Cortex of kidney (tissue), 1 donor: ENCODE measurements at places on chromosomes 1 and 21.

DNA sequence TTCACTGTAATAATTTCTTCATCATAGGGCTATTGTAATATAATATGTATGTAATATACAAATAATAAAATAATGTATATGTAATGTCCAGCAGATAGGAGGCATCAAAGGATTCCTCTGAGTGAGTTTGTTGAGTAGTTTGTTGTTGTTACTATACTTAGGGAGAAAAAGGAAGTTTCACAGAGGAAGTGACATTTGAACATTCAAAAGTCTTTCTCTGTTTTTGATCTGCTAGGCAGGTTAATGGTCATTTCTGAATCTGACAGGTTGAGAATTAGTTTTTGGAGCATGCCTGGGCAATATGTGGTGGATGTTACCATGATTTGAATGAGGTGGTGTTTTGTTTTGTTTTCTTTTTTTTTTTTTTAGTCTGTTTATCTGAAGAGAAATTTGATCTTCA is 102.1 kb downstream of the NRDC start:
- DNase-seq = no peak

DNA sequence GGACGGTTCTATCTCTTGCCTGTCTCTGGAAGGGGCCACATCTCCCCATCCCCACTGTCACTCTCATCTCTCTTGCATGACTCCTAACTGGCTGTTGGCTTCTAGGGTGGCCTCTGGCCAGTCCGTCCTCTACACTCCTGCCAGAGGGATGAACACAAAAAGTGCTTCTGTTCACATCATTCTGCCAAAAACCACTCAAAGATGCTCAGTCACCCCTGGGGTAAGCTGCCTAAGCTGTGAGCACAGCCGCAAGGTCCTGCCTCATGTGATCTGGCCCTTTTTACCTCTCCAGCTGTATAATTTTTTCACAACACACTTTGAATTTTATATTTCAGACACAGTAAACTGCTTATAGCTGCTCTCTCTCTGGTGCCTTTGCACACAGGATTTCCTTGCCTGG is 97.6 kb upstream of the CD34 start:
- DNase-seq = no peak

GRCh38 chr1:28981210-28981609 is 66.8 kb downstream of the EPB41 start:
- no peak for DNase-seq

- DNase-seq = no peak
These were observed 29.9 kb downstream of the TP53BP2 start for GRCh38 chr1:223815865-223816264.

DNA sequence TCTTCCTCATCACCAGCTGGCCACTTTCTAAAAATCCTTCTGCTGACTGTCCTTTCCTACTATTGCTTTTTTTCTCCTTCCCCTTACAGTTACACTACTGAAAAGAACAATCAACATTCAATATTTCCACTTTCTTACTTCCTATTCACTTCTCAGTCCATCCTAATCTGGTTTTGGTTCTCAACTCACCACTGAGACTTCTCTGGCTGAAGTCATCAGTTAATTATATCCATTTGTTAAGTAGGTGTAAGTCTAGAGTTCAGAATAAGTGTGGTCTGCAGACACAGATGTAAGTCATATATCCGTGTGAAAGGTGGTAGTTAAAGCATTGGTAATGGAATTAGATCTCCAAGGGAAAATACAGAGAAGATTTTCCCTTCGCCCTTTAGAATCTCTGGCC is 21.4 kb downstream of the PEA15 start:
- no peak for DNase-seq

GRCh38 chr1:36384542-36385409 is 948 bp downstream of the STK40 start:
- DNase-seq = no peak

- no peak for DNase-seq
These were observed 1.8 kb upstream of the SYT2 start for GRCh38 chr1:202711949-202712635.

- no peak for DNase-seq
These were observed 24.9 kb upstream of the CTBS start for GRCh38 chr1:84598846-84599741.

- no peak for DNase-seq
These were observed at the start of gene CPLANE2 for GRCh38 chr1:16236511-16237342. Gene CPLANE2 (minus strand): TSS chr1:16237183. CDS start chr1:16236742, 441 bp downstream.

DNA sequence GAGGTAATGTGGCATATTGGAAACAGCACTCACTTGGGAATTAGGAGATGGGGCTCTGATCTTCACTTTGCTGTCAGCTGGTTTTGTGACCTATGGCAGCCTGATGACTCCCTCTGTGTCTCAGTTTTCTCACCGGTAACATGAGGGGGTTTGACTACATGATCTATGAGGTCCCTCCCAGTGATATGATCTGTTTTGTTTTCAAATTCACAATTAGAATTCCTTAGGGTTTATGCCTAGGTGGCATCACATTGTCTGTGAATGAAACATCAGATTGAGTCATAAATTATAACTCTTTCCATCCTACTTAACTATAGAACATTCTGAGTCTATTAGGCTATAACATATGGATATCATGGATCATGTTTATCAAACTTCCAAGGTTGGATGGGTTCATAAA is 386.6 kb downstream of the PTBP2 start:
- DNase-seq = no peak

- no peak for DNase-seq
These were observed 717.9 kb downstream of the AMY1C start for GRCh38 chr1:104467590-104467989.

DNA sequence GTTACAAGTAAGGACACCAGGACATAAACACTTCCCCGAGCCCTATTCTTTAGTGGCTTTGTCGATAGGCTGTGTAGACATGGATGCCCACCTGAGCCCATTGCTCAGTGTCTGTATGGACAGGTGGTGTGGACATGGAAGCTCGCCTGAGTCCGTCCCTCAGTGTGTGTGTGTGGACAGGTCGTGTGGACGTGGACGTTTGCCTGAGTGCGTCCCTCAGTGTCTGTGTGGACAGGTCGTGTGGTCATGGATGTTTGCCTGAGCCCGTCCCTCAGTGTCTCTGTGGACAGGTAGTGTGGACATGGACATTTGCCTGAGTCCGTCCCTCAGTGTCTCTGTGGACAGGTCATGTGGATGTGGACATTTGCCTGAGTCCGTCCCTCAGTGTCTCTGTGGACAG is 38.7 kb upstream of the COL6A2 start:
- no peak for DNase-seq

DNA sequence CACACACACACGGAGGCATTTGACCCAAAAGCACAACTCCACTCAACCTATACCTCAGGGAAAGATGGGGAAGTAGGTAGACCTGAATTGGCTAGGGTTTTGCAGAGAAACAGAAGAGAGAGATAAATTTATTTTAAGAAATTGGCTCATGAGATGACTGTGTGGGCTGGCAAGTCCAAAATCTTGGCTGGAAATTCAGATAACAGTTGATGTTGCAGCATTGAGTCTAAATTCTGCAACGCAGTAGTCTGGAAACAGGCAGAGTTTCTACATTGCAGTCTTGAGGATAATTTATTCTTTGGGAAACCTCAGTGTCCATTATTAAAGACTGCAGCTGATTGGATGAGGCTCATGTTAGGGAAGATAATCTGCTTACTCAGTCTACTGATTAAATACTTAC is 4.3 kb upstream of the LCE2B start:
- no peak for DNase-seq

- DNase-seq = no peak
These were observed 79.5 kb downstream of the EVI5 start for GRCh38 chr1:92705446-92705845.

GRCh38 chr1:10631811-10632593 is 157.3 kb downstream of the PEX14 start:
- no peak for DNase-seq

DNA sequence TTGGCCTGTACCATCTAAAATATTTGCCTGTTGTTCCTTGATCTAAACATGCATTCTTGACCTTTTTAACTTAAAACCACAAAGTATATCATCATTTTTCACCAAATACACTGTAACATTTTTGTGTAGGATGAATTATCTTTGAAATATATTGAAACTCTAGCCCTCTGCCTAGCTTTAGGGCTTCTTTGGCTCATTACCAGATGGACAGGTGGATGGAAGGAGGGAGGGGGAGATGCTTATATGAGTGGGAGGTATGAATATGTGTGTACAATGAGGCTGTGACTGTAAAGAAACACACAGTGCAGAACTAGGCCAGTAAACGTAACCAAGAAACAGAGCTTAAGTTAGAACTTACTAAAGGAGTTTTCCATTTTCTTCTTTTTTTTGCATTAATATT is 118.5 kb downstream of the ESRRG start:
- DNase-seq = no peak

GRCh38 chr1:54580856-54581550 is 33.0 kb downstream of the ACOT11 start:
- no peak for DNase-seq

- DNase-seq = no peak
These were observed 6.2 kb downstream of the ILDR2 start for GRCh38 chr1:166969074-166969677.

DNA sequence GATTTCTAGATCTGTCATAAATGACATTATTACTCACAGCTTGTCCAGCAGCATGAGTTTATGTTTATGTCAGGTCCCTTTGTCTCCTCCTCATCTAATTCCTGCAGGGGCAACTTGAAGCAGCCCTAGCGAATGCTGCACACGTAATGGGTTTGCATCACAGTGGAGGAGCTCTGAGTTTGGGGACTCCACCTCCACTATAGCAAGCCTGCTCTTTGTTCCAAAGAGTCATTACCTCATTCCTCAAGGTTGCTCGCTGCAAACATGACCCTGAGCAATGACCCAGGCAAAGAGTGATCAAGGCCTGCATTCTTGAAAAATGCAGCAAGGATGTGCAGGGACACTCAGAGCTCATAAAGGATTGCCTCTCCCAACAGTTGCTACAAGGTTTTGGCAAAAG is 261.9 kb downstream of the HHIPL2 start:
- DNase-seq = no peak

DNA sequence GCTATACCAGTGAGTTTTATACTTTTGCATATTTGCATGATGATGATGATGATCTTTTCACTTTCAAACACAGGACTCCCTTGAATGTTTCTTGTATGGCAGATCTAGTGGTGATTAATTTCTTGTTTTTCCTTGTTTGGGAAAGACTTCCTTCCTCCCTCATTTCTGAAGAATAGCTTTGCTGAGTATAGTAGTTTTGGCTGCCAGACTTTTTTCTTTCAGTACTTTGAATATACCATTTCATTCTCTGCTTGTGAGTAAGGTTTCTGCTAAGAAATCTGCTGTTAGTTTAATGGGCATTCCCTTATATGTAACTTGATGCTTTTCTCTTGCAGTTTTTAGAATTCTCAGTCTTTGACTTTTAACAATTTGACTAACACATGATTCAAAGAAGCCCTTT is 547.4 kb upstream of the CXADR start:
- no peak for DNase-seq

- no peak for DNase-seq
These were observed 3.5 kb upstream of the ARHGEF16 start for GRCh38 chr1:3450983-3451382.

GRCh38 chr1:6245869-6246496 is 2.0 kb downstream of the HES3 start:
- DNase-seq = no peak

- no peak for DNase-seq
These were observed 40.1 kb downstream of the TMEM200B start for GRCh38 chr1:29083317-29084195.

- DNase-seq = no peak
These were observed 123.7 kb downstream of the NOS1AP start for GRCh38 chr1:162193221-162193620.

DNA sequence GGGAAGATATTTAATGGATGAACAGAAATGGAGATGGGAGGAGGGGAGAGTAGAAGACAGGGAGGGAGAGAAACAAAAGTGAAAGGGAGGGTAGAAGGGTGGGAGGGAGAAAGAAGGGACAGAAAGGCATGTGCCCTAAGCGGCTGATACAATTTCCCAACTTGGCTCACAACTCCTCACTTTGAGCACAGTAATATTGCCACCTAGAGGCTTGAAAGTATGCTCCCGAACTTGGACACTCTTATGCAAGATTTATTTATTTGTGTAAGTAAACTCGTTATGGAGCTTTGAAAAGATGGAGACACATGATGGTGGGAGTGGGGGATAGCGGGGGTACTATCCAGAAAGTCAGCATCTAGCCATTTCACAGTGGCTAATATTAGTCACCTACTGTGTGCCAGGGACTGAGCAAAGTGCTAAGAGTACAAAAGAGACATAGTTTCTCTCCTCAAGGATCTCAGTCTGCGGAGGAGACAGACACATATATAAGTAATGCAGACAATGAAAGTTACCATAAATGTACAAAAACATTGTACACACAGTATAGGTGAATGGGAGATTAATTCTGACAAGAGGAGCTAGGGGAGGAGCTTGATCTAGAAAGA is 189.7 kb downstream of the SEC16B start:
- DNase-seq = no peak

DNA sequence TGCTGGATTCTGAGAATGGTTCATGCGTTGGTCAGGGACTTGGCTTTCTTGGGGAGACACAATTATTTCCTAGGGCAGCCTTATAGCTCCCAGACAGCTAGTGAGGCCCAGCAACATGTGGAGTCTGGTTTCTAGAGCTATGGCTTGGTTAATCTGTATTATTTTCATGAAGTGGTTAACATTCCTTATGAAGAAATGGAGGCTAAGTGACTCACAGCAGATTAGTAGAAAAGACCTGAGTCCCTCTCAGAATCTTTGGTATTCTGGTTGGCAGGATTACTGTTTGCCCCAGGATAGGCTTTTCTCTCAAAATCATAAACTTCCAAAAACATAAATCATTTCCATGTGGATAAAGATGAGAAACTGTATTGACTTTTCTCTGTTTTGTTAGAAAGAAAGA is 42.3 kb downstream of the DUSP10 start:
- no peak for DNase-seq

GRCh38 chr21:38984982-38985567 is 179.3 kb downstream of the ETS2 start:
- no peak for DNase-seq

DNA sequence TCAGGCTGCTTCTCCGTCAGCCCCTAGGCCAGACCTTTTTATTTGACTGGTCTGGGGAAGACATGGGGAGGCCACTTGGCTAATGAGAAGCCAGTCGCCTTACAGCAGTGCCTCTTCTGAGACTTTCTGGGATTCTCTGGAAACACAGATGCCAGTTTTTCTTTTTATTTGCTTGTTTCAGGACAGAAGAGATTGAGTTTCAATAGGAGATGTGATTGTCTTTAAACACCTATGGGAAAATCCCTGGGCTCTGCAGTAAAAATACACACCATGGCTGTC is 15.4 kb upstream of the BTG2 start:
- DNase-seq = no peak

DNA sequence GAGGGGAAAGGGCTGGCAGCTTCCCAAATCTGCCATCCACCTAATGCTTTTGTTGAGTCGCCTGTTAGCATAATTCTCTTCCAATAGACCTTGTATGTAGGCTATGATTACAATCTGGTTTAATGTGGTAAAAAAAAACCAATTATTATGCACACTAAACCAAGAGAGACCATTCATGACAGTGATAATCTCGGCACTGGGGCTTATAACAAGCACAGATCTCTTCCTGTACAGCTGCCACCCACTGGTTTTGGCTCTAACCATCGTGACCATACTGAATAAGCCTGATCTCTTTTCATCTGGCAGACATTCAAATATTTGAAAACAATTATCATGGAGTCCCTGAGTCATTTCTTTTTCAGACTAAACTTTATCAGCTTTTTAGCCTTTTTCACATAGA is 12.0 kb upstream of the SYT14 start:
- DNase-seq = no peak
